Peyer's patch (tissue), 4 donors: ENCODE measurements at places on chromosomes 16 and 17.

- no peak for DNase-seq
Observed at GRCh38 chr16:1347286-1347855, 4.3 kb downstream of the TSR3 start.

GRCh38 chr17:35297666-35298065 is 54.8 kb downstream of the SLFN5 start:
- DNase-seq = no peak

DNA sequence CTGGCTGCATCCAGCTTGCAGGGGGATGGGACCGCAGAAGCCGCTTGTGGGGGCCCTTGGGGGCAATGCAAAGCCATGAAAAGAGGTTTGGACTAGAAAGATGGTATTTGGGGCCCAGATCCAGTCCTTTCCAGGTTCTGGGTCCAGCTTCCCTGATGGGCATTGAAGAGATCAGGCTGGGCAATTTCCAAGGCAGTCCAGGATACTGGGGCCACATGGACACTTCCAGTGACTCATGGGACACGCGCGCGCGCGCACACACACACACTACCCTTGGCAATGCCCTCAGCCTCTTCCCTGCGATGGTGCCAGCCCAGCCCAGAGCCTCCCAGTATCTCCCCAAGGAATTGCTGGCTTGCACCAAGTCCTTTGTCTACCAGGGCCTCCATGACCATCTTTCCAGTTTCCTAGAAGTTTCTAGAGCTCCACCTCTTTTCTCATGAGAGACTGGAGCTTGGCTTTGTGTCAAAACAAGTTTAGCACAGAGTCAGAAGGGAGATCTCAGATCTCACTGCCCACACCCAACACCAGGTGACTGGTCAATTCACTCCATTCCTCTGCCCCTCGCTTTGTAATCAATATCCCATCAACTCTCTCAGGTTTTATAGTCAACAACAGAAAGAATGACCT is 44.3 kb downstream of the WNT3 start:
- DNase-seq = peak; percentile 46

DNA sequence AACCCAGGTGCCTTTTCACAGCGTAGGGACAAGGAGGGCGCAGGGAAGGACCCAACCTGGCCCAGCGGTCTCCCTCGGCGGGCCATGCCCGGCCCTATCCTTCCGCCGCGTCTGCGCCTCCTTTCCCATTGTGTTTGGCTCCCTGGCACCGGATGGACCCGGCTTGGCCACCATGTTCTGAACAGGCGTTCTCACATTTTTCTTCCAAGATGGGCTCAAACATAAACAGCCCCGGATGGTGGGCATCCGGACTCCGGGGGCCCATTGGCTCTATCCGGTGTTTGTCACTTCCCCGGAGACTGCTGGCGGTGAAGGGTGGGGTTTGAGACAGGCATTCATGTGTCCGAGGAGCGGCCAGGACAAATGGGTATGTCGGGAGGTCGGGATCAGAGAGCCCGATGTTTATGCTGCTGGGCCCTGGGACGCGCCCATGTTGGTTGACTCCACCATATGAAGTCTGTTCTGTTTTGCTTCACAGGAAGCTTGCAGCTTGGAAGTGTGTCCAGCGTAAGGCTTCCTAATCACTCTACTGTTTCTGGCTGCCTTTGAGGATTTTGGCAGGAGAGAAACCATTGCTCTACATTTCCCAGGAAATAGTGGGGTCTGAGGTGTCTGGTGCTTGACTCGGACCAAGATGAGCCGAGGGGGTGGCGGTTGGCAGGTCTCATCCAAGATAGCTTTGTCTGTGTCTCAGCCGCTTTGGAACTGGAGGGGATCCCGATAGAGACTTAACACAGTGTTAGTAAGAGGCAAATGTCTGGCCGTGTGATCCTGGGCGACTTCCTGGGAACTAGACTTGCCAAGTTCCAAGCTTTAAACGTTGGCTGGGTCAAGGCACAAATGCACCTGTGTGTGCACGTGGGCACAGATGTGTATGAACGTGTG is 188.3 kb downstream of the IRF8 start:
- peak; percentile 33 for DNase-seq

GRCh38 chr17:9457005-9457404 is 118.6 kb downstream of the STX8 start:
- DNase-seq = no peak

GRCh38 chr17:19756546-19756945 is 8.4 kb upstream of the ALDH3A1 start:
- DNase-seq = no peak

DNA sequence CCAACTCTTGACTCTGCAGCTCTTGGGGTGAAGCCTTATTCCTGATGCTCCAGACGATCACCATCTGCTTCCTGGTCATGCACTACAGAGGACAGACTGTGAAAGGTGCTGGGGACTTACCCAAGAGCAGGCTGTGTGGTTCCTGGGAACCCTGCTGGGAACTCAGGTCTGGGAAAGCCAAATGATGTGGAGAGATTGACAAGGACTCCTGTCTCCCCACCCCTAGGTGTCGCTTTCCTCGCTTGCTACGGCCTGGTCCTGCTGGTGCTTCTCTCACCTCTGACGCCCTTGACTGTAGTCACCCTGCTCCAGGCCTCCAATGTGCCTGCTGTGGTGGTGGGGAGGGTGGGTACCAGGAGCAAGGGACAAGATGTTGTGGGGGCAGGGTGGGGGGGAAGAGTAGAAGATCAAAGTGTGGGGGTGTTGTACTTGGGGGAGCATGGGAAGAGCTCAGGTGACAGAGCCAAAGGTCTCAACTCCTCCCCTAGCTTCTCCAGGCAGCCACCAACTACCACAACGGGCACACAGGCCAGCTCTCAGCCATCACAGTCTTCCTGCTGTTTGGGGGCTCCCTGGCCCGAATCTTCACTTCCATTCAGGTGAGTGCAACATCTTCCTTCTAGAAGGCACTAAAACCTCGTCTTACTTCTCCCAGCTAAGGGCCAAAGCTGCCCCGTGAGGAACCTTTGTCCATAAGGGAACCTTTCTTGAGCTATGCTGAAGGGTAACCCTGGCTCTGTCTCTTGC is 3.0 kb downstream of the SOX15 start:
- peak; percentile 67 for DNase-seq

GRCh38 chr17:77847221-77848085 is 111.0 kb upstream of the TNRC6C start:
- DNase-seq = no peak

- DNase-seq = no peak
Observed at GRCh38 chr17:10224582-10225195, 26.3 kb upstream of the GAS7 start.

DNA sequence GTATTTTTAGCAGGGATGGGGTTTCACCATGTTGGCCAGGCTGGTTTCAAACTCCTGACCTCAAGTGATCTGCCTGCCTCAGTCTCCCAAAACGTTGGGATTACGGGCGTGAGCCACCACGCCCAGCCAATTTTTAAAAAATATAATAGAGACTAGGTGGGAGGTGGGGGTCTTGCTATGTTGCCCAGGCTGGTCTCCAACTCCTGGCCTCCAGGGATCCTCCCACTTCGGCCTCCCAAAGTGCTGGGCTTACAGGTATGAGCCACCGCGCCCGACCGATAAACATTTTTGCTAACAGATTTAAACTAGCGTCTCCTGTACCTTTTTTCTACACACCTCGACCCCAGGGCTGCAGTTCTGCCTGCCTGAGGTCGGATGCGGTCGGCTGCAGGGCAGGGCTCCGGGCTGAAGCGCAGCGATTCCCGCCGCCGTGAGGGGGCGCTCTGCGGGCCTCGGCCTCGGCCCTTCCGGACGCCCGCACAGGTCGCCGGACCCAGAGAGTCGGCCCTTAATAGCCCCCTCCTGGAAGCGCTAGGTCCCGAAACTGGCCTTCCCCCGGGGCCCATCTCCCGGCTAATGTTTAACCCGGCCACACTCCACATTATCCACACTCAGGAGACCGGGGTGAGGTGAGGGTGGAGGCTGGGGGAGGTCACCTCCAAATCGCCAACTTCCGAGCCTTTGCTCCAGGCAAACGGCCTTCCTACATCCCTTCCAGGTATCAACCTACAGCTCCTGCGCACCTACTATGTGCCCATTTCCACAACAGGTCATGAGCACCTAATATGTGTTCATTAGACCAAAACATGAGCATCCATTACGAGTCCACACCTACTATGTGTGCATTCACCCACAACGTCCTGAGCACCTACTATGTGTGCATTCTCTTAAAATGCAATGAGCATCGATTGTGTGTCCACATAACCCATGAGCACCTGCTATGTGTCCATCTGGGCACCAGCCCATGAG is 2.0 kb upstream of the GLIS2 start:
- no peak for DNase-seq

DNA sequence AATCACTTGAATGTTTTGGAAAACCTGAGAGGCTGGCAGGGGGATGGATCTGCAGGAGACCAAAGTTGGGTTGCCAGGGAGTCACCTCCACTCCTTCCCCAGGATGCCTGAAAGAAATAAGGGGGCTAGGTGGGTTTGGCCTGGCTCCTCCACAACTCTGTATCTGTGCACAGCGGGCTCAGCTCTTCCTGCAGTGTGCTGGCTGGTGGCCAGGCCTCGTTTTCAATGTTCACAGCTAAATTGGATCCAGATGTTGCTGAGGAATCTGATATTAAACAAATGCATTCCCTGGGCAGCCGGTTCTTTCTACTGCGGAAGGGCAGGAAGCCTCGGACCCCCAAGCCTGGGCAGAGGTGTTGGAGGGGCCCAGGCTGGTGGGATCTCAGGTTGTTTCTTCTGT is 106.2 kb downstream of the N4BP1 start:
- no peak for DNase-seq

GRCh38 chr16:7437843-7438242 is 105.2 kb downstream of the RBFOX1 start:
- no peak for DNase-seq

DNA sequence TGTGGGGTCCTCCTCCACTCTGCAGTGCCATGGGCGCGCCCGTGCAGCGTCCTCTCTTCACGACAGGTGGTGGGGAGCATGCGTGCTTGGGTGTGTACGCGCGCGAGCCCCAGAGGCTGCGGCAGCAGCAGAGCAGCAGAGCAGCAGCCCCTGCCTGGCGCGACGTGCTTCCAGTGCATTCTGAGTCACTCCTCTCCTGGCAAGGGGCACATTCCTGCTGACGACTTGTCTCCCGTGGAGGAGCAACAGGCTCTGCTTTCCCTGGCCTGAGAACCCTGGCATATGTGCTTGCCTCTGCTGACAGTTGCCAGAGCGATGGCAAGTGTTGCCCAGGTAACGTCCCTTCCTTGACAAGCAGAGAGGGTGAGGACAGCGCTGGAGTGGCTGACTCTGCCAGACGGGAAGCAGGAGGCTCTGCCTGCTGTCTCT is 133.8 kb upstream of the PLCG2 start:
- no peak for DNase-seq

- DNase-seq = no peak
Observed at GRCh38 chr17:13576661-13577526, 24.8 kb downstream of the HS3ST3A1 start.
